ENCODE measurements at places on chromosomes 16 and 17.

DNA sequence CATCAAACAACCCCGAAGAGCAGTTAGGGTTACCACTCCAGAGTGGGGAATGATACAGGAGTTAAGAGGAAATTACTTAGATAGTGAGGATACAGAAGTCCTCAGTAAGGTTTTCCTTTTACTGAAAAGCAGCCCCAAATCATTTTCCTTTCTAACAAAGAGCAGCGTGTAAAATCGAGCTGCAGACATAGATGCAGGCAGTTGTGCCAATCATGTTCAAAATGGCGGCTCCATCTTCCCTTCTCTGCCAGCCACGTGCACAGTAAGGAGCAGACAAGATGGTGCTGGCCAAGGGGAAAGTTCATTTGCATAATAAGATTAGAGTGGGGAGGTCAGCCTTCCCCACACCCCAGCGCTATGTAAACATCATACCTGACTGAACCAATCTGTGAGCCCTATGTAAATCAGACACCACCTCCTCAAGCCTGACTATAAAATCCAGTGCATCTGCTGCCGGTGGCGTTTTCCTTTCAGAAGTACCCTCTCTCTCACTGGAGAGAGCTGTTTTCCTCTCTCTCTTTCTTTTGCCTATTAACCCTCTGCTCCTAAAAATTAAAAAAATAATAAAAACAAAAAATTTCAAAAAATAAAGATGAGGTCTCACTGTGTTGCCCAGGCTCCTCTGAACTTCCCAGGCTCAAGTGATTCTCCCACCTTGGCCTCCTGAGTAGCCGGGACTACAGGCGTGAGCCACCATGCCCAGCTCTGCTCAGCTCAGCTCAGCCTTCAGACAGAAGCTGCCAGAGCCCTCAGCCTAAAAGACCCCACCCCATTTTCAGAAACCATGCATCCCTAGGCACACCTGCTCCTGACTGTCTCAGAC lies 2.6 kb upstream of the SRL start:
- DNase-seq = no peak

DNA sequence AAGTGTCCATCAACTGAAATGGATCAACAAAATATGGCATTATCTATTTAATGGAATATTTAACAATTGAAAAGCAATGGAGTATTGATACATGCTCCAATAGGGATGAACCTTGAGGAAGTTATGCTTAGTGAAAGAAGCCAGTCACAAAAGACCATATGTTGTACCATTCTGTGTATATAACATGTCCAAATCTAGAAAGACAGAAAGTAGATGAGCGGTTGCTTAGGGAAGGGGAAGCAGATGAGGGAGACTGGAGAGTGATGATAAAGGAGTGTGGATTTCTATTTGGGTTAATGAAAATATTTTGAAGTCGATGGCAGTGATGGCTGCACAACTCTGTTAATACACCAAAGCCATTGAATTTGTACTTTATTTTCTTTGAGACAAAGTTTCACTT lies 8.5 kb upstream of the ERN1 start:
- no peak for DNase-seq

DNA sequence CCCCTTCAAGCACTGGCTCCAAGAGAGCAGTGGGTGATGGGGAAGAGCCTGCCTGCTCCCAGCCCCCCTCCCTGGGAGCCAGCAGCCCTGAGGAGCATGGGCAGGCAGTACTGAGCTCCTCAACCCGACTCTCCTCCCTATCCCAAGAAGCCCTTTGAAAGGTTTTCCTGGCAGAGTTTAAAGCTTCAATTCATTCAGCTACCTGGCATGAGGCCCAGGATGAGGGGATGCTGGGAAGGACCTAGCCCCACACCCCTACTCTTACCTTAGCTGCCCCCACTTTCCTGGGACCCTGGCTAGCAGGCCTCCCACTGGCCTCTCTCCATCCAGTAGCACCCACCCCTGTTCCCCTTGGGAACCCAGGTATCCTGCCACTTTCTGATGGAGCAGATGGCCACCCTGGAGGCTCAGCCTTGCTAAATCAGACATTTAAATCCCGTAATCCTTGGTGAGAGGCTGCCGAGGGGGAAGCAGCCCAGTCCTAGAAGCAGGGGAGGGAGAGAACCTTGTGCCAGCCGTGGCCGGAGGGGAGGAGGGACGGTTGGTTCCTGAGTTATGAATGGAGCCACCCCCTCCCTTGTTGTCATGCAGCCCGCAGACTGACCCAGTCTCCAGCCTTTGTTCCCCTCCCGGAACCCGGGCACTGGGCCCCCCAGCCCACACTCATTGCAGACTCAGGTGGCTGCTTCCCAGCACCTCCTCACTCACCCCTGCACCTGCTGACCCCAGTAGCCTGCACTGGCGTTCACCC lies 17.1 kb downstream of the ATP1B2 start:
- no peak for DNase-seq

GRCh38 chr16:49596648-49597291 lies 223.2 kb downstream of the C16orf78 start:
- no peak for DNase-seq

DNA sequence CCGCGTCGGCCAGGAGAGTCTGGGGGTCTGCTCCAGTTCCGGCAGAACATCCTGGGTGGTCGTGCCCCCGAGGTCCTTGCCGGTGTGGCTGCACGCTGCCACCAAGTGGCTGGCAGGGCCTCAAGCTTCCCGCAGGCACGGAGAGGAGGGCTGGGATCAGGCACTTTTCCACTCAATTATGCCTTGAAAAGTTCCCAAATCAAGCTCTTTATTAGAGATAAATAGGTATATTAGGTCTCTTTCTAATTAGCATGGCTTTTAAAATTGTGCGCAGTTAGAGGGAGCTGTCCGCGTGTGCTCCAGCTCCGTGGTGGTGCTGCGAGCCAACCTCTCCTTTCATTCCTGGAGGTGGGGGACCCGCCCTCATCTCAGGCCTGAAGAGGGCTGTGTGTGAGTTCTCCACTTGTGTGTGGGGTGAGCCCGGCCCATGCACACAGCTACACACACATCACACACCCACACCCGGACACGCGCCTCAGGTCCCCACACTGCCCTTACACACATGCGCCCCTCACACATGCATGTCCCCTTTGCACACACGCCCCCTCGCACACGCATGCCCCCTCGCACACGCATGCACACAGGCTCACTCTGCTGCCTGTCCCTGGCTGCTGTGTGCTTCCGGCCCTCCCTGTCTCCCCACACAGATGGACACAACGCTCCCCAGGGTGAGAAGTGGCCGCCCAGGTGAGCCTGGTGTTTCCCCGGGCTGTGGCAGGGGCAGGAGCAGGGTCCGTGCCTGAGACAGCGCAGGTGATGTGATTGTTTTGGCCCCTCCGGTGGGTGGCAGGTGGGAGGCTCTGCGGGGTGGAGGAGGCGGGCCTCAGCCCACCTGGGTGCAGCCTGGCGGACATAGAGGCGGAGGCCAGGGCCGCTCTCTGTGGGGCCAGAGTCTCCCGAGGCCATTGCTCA lies 28.8 kb downstream of the CACNA1H start:
- peak; percentile 58 for DNase-seq

DNA sequence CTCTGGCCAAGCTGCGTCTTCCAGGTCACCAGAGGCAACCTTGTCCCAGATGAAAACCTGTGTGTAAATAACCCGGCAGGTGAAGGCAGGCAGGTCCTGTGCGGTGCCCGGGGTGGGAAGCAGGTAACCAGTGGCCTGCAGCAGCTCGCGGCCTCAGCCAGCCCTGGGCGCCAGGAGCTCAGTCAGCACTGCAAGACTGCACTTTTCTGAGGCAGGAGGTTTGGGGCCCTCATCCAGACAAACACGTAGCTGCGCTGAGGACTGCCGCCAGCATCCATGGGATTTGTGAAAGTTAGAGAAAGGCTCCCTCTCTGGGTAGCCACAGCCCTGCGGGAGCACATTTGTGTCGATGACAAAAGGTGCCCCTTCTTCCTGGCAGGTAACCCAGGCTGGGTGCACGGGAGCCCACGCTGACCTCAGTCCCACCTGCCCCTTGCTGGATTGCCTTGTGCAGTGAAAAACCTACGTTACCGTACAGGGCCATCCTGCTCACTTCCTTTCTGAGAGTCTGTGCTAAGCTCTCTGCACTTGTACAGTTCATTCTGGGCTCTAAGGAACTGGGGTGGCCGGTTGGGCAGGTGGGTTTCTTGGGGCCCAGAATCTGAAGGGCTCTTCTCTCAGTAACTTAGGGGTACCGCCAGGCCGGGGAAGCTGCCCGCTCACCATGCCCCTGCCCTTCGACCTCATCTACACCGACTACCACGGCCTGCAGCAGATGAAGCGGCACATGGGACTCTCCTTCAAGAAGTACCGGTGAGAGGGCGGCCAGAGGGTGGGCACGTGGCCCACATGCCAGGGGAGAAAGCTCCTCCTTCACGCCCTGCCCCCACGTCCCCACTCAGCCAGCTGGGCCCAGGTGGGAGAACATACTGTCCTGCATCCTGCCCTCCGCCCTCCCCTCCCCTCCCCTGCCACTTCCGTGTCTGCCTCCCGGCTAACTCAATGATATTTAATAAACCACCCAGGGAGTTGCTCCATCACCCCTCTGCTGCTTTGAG lies 56.4 kb downstream of the MGAT5B start:
- no peak for DNase-seq

GRCh38 chr17:76820561-76820960 lies 47.6 kb upstream of the MGAT5B start:
- DNase-seq = no peak

- no peak for DNase-seq
Observed at GRCh38 chr16:19765860-19766553, 47.9 kb downstream of the IQCK start.

Measured in nephron progenitor cell (in vitro differentiated cells).